NCI-H460 (cell line): ENCODE measurements at places on chromosomes 6 and 20. TPM values are rescaled to one million over a fixed set of nuclear protein-coding genes. Genes with fewer than 3 reads are reported as not detected.

DNA sequence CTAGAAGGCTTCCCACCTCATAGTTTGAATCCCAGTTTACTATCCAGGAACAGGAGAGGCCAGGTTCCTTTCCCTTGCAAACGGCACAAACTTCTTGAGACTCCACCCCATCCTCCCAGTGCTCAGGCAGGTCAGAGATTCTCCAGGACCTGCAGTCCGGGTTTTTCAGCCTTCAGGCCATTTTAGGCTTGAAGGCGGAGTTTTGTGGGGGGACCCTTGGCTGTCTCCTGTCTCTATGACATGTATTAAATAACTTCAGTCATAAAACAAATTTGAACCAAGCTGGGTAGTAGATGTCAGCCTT, 230.1 kb downstream of the NFATC2 start:
- DNase-seq: no peak

The CTCFL gene
- total RNA-seq: not detected in 2 replicates

DNA sequence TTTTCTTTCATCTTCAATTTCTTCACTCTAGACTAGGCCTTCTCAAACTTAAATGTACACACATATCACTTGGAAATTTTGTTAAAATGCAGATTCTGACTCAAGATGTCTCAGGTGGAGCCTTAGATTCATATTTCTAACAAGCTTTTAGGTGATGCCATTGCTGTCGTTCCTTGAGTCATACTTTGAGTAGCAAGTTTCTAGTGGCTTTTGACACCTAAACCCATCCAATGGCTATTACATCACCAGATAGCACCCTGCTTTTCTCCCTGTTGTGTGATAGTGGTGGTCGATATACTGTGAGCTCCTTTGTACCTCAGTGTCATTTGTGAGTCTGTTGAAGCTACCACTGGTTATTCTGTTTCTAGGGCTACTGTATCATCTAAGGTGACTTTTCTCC, 34.8 kb upstream of the BAG2 start:
- no peak for DNase-seq

- DNase-seq: no peak
These were observed 284.5 kb upstream of the CDYL start for GRCh38 chr6:4491501-4492260.

The TINAG gene
- not detected in 2 replicates for total RNA-seq

- no peak for DNase-seq
These were observed 312.9 kb upstream of the ARID1B start for GRCh38 chr6:156464100-156464878.

GRCh38 chr6:156413154-156413553, 364.0 kb upstream of the ARID1B start:
- DNase-seq: no peak

GRCh38 chr6:2895072-2895471, 8.0 kb downstream of the SERPINB9 start:
- no peak for DNase-seq

The ATP6V1G2 gene
- total RNA-seq: 0.23 and 0.27 TPM in 2 replicates

DNA sequence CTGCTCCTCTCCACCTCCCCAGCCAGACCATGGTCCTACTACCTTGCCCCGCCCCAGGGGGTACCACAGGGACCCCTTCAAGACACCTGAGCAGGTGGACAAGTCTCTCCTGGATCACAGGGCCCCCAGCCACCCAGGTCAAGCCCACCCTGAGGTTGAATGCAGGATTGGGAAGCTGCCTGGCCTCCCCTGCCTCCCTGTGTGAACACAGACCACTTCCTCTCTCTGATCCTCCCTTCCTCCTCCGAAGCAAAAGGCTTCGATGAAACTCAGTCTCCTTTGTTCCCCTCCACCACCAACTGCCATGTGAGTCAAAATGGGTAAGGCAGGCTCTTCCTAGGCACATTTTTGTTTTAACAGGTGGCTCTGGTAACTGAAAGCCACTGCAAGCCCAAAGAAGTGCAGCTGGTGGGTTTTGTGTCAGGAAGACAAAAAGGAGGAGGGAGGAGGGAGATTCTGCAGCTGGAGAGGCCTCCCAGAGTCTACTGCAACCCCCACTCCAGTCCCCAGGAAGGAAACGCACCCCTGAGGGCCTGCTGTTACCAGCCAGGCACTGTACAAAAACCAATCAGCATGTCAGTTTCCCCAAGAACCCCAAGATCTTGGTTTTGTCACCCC, 5.4 kb downstream of the ADA start:
- no peak for DNase-seq

GRCh38 chr6:169083508-169083874, 170.2 kb downstream of the THBS2 start:
- no peak for DNase-seq

The IL20RA gene
- 0.02 TPM in 1 of 2 replicates, not detected in the other for total RNA-seq

DNA sequence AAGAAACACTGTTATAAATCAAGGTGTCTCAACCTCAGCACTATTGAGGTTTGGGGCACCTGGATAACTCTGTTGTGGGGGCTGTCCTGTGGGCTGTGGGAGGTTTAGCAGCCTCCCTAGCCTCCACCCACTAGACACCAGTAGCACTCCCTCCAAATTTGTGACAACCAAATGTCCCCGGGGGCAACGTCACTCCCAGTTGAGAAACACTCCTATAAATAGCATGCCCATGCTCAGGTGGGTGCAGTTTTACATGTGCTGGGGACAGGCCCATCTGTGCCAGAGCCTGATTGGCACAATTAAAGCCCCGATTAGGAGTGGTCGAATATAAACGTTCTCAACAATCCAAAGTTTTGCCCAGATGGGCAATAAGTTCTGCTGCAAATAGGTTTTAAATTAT, 78.9 kb downstream of the FAM50B start:
- no peak for DNase-seq

The TSBP1 gene
- total RNA-seq: not detected in 2 replicates

DNA sequence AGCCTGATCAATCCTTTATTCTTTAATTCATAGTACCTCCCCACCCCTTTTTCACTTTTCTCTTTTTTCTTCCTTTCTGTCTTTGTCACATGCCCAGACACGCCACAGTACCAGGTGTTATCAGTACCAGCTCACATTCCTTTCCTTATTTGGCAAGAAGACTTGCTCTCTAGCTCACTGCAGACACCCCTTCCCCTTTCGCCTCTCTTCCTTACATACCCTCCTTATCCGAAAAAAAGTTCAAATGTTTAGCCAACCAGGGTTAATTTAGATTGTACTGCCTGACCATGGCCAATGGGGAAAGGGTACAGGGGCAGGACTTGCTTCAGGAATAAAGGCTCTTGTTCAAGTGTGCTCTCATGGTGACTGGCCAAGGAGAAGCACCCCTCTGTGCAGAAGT, 9.3 kb upstream of the SIRPB2 start:
- DNase-seq: no peak

The PDE7B gene
- total RNA-seq: 20.4 and 27.1 TPM in 2 replicates

GRCh38 chr6:83252719-83253118, 59.6 kb downstream of the RWDD2A start:
- DNase-seq: no peak

The ABT1 gene
- 12.4 and 12.7 TPM in 2 replicates for total RNA-seq

DNA sequence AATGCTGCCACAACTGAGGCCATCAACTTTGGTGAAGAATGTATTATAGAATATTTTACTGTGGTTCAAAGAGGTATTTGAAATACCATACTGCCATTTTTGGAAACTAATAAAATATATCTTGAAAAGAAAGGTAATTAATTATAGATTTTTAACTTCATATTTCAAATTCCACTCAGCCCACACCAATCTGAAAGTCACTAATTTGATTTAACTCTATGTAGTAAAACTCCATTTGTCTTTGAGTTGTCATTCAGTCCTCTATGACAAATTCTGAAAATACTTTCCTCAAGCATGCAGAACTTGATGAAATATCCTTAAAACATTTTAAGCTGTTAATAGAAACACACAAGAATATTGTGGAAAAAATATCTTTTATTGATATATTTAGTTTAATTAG, 1196.7 kb upstream of the CITED2 start:
- no peak for DNase-seq

DNA sequence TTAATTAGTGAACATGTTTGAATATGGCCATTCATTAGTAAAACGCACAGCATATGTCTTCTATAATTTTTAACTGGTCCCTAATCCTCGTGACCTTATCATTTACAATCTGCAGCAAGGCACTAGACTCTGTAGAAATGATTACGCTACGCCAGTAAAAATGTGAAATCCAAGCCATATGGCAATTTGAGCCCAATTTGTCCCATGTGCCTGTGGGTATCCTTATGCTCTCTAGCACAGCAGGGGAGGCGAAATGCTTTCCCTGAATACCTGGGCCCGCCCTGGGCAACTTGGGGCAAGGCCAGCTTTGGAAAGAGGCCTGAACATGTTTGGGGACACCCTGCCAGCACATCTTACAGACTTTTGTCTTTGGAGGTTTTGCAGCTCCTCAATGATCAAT, 122.7 kb upstream of the AGPAT4 start:
- no peak for DNase-seq

The MACROD2 gene
- total RNA-seq: 1.4 and 2.0 TPM in 2 replicates

The EPB41L1 gene
- total RNA-seq: 5.4 and 7.4 TPM in 2 replicates

The TRIM31 gene
- total RNA-seq: not detected in 2 replicates

DNA sequence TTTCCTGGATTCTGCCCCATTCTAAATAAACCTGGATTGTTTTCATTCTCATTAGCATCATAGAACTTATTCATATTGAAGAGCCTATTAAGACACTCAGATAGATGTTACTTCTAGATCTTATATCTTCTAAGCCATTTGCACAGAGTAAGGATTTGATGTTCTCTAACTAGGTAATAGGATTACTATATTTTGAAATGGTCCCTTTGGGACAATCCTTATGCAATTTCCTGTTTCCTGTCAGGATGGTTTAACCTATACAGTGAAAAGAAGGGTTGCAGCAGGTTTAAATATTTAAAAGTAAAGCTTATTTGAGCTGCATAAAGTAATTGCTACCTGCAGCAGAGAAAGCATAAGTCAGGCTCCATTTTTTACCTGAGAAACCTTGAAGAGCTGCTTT, 860.1 kb downstream of the TFAP2A start:
- DNase-seq: no peak

The DDO gene
- total RNA-seq: 0.89 and 1.0 TPM in 2 replicates

- no peak for DNase-seq
These were observed 465.2 kb upstream of the CITED2 start for GRCh38 chr6:139839506-139840156.

DNA sequence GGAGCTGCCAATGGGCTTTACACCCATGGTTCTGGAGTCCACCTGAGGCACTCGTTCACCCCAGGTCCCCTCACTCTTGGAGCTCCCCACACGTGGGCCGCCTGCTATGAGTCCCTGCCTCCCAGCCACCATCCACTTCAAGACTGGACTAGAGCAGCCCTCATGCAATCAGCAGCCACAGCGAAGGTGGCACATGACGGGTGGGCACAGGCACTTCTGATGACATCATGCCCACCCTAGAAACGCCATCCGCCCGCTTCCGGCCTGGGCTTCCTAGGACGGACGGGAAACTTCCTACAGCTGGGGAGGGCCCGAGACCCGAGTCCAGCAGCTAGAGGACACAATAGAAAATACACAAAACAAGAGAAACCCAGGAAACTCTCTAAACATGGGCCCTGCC, 85.5 kb downstream of the PDE10A start:
- DNase-seq: no peak

DNA sequence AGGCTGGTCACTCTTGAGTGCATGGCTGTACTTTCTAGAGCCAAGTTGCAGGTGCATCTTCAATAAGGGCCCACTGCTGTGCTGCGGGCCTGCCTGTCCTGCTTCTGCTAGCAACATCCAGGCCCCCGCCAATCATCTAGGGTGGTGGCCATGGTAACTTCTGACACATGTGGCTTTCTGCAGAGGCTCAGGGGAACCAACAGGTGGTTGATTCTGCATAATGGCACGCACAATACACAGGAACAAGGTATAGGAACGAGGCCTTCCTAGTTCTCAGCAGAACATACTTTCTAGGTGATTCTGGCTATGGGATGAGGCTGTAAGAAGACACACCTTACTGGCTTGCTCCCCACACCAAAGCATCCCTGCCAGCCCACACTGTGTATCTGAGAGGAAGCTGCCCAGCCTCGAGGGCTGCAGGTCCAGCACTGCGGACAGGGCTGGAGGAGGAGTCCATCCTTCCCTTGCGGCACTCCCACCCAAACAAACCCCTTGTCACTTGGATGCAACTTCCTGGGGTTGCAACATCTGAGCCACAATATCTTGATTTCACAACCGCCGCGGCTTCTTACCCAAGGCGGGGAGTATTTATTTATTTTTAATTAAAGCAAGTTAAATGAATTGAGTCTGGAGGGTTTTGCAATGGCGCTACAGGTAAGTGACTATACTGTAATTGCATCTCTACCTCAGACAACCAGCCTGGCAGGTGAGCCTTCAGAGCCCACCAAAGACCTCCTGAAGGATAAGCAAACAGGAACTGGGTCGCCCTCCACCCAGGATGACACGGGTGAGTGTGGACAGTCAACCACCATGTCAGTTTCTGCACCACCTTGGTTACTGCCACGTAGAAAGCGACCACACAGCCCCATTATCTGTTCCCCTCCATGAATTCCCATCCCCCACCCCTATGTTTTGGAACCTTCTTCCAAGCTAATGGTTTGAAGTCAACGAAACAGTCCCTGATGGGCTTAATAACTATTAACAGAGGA, 49.6 kb downstream of the SULF2 start:
- peak; percentile 39 for DNase-seq

DNA sequence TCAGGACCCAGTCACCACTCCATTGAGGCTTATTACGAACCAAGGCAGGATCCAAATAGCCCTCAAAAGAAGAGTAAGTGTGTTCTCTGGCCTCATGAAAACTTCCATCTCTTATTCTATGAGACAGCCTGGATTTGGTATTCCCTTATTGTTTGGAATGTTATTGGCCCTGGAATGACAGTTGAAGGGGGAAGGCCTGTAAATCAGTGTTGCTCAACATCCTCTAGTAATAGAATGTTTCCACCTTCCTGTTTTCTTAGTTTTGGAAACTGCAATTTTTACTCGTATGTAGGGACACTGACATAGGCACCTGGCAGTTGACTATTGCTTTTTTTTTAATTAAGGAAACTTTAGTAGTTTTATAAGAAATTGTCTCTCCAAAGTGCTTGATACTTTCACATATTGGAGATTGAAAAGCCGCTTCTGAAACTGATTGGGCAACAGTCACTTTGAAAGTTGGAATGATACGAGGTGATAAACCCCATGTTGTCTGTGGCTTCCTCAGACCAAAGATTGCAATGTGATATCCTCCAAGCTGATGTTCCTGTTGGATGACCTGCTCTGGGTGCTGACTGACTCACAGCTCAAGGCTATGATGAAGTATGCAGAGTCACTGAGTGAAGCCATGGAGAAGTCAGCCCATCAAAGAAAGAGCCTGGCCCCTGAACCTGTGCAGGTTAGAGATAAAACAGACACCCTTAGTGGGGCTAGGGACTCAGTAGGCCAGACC, 43.1 kb downstream of the BLTP3A start:
- DNase-seq: no peak
